Right ventricle myocardium superior (tissue), 1 donor: ENCODE measurements at places on chromosomes 11 and 22. TPM values are rescaled to one million over a fixed set of nuclear protein-coding genes. Genes with fewer than 3 reads are reported as not detected.

- no peak for DNase-seq
Measured at GRCh38 chr11:118229274-118229847, 4.5 kb upstream of the JAML start.

DNA sequence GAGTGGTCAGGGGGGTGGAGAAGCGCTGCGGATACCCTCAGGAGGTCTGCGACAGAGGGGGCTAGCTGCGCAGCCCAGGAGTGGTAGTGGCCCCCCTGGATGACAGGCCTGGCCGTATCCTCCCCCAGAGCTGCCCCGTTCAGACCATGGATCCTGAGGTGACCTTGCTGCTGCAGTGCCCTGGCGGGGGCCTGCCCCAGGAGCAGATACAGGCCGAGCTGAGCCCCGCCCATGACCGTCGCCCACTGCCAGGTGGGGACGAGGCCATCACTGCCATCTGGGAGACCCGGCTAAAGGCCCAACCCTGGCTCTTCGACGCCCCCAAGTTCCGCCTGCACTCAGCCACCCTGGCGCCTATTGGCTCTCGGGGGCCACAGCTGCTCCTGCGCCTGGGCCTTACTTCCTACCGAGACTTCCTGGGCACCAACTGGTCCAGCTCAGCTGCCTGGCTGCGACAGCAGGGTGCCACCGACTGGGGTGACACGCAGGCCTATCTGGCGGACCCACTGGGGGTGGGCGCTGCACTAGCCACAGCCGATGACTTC, 505 bp downstream of the NUDT22 start:
- DNase-seq, result peak; percentile 81

GRCh38 chr11:79423736-79424135, 17.1 kb downstream of the TENM4 start:
- no peak for DNase-seq

- peak; percentile 67 for DNase-seq
Measured at GRCh38 chr11:67452141-67452952, at the start of gene GPR152. TSS of gene GPR152 (minus strand) at chr11:67452729. CDS start at chr11:67452724, 5 bp downstream.

- DNase-seq, result no peak
Measured at GRCh38 chr11:3050386-3051195, 6.6 kb downstream of the CARS1 start.

GRCh38 chr22:36946421-36947158, 33.2 kb downstream of the CSF2RB start:
- DNase-seq, result no peak

GRCh38 chr11:95682552-95682951, 107.0 kb downstream of the FAM76B start:
- no peak for DNase-seq

DNA sequence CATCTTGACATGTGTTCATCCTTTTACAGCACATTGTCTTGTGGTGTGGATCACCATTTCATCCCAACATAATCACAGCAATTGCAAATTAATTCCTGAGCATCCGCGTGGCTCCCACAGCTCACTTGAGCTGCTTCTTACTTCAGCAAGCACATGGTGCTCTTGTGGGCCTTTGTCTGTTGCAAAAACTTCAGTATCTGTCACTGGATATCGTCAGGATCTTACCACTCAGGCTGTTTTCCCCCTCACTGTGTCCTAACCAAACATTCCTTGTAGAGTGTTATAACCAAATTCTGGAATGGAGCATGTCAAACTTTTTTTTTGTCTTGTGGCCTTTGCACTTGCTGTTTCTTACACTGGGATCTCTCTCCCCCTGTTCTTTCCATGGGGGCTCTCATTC, 683.1 kb upstream of the ARHGAP42 start:
- no peak for DNase-seq

SPON1 gene
- total RNA-seq, result 3.0 TPM

CRYAB gene
- 6,403 TPM for total RNA-seq

ALX4 gene
- 0.03 TPM for total RNA-seq

LIF gene
- 0.54 TPM for total RNA-seq

PAX6 gene
- not detected for total RNA-seq

ISX gene
- not detected for total RNA-seq

BARX2 gene
- total RNA-seq, result not detected
